ENCODE measurements at places on chromosomes 12 and 14. TPM values are rescaled to one million over a fixed set of nuclear protein-coding genes. Genes with fewer than 3 reads are reported as not detected.
A peak's percentile ranks its signal among the peaks of the same experiment; 100 is the strongest.

DNA sequence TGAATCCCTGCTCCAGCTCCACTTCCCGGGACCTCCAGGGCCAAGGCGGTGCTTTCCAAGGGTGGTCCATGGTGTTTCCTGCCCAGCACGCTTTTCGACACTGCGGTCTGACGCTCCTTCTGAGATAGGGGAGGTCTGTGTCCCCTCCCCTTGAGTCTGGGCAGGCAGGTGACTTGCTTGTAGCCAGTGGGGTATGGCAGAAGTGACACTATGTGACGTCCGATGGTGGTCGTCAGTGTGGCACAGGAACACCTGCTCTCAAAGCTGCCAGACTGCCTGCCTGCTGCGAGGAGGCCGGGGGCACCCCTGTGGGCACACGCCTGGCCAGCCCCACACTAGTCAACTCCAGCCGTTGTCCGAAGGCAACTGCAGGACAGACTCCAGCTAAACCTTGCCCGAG is 16.0 kb upstream of the TRAF3 start:
- no peak for DNase-seq

- DNase-seq: peak; percentile 36
Measured at GRCh38 chr12:18719922-18720510, 17.8 kb downstream of the PLCZ1 start.

DNA sequence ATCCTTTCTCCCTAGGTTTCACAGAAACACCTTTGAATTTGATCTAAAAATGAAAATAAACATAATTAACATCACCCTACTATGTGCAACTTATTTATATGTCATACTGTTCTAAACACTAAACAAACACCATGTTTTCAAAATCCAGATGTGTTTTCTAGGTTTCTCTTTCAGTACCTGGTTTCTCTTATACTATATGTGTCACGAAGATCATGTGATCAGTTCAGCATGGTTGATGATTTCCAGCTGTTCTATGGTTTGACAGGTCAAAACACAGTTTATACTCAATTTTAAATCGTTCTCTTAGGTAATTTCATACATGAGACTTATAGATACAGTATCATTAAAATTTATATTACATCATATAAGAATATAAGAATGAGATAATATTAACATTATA is 373.1 kb downstream of the SOX5 start:
- no peak for DNase-seq

DNA sequence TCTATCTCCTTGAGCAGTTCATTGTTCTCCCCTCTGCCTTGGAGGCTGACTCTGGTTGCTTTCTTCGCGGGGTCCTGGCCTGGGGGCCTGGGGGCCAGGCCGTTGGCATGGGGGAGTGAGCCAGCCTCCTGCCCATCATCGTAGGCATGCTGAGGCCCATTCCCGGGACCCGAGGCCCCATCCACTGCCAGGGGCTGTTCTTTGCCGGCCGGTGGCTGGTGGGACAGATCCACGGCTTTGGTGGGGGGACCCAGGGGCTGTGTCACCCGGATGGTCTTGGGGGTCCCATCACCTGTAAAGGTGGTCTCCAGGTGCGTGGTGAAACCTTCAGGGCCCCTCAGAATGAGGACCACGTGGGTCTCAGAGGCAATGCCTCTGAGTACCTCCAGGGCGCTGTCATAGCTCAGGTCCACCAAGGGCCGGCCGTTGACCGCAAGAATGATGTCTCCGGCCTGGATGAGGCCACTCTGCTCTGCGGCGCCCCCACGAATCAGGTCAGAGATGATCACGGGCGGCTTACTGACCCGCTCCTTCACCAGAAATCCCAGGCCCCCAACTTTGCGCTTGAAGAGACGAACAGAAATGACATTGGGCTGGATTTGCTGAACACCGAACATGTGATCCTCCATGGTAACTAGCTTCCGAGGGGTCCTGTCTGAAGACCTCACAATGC is 30.8 kb downstream of the NOS1 start:
- DNase-seq: no peak

DNA sequence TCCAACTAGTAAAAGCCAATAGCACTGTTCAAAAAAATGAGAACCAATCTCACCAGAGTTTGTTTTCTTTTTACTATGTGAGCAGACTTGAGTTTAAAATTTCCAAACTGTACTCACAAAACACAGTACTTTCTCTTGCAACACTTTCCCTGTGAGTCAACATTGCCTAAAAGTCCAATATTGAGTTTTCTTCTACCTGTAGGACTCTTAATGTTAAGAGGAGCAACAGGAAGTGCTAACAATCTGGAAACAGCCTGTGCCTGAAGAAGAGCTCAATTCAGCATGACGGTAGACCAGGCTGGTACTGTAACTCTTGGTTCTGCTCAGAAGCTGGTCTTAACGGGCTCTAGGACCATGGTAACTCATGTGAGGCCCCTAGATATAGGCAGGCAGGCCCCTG is 144.3 kb downstream of the MED13L start:
- peak; percentile 46 for DNase-seq

GRCh38 chr12:26134540-26134939 is 9.7 kb upstream of the BHLHE41 start:
- DNase-seq: no peak

The ALKBH2 gene
- 9.9 TPM for total RNA-seq

The CD163 gene
- not detected for total RNA-seq

The GPR68 gene
- total RNA-seq: 1.3 TPM

Measured in fibroblast of the aortic adventitia (primary cell).